Glomerular endothelial cell (primary cell): ENCODE measurements at places on chromosomes 16 and 17. TPM values are rescaled to one million over a fixed set of nuclear protein-coding genes. Genes with fewer than 3 reads are reported as not detected.

PRRT2 gene
- total RNA-seq = 0.41 and 0.44 TPM in 2 replicates

DNA sequence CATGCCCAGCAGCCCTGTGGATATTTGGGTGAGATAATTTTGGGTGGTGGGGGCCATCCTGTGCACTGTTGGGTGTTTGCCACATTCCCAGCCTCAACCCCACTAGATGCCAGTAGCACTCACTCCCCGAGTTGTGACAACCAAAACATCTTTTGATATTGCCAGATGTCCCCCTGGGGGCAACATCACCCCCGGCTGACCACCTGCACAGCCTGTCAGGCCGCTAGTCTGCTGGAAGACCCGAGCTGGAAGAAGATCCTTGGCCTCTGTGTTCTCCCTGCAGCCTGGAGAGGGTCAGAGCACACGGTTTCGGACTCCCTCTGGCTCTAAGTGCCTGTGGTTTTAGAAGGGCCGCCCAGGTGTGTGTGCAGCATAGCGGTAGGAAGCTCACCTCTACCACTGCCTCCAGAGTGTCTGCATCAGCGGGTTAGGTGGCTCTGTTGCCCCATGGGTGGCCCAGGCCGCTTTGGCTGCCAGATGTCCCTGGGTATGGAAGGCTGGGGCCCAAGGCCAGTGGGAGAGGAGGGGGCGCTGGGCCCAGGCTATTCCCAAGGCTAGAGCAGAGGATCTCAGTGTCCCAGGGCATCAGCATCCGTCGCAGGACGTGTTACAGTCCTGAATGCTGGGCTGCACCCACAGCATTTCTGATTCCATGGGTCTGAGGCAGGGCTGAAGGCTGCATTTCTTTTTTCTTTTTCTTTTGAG is 195.8 kb upstream of the GSE1 start:
- no peak for DNase-seq

SLC47A1 gene
- total RNA-seq = 0.29 and 0.35 TPM in 2 replicates

- DNase-seq = no peak
Observed at GRCh38 chr17:63439687-63440086, 6.4 kb downstream of the CYB561 start.

DNA sequence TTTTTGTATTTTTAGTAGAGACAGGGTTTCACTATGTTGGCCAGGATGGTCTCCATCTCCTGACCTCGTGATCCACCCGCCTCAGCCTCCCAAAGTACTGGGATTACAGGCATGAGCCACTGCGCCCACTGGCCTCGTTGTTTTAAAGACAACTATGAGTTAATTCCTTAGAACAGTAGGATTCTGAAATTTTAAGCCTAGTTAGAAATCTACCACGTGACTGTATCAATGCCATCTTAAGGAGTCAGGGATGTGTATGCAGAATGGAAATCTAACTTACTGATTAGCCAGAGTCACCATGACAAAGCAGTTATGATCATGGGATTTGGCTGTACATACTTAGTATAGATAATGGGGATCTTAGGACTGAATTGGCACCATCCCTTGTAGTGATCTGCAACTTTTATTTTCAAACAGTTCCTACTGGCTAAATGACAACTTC is 2.8 kb downstream of the CEP20 start:
- DNase-seq = no peak

GRCh38 chr17:6505425-6506142 is 50.8 kb downstream of the PITPNM3 start:
- no peak for DNase-seq

GRCh38 chr17:79626156-79626890 is 15.5 kb upstream of the RBFOX3 start:
- no peak for DNase-seq

CFAP97D1 gene
- total RNA-seq = not detected in 2 replicates

DNA sequence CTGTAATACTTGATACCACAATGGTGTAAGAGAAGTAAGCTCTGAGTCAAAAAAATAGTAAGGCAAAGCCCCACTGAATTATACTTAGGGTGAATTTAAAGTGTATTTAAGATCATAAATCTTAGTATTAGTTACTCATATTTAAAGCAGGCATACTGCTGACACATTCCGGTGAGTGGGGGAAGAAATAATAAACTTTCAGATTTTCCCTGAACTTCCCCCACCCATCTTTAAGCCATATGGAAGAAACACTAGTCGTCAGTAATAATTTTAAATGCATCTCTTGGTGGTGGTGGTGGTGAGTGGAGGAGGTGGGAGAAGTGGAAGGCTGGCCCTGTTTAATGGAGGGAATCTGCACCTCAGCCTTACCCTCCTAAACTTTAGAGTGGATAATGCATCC is 20.5 kb downstream of the MPHOSPH6 start:
- no peak for DNase-seq

- DNase-seq = no peak
Observed at GRCh38 chr16:86683441-86684194, 105.3 kb downstream of the FOXL1 start.

CEP295NL gene
- total RNA-seq = 1.0 and 3.7 TPM in 2 replicates
